Suppressor macrophage treated with lipopolysaccharide for 4 hours (primary cell): ENCODE measurements at places on chromosomes 4 and X.
A peak's percentile ranks its signal among the peaks of the same experiment; 100 is the strongest.

DNA sequence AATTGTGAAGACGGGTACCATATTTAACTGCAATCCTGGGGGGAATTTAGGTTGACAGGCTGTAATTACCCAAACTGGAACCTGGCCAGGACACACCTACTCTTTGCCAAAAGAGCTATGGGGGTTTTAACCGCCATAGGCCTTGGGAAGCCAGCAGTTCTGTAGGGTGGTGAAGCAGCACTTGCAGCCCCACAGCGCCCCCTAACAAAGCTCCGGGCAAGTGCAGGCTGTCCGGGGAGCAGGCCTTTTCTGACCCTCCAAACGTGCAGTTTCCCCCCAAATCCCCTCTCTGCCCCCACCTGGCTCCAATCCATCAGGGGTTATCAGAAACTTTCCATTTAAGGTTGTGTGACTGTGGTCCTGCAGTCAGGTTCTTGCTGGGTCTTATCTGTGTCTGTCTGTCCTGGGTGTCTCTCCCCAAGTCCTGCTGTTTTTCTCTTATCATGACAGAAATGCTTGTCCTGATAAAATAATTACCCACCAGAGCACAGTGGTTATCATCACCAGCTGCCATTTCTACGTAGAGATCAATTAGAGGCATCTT lies 350.9 kb downstream of the MID1IP1 start:
- DNase-seq = peak; percentile 42

GRCh38 chr4:150002561-150002960 lies 75.7 kb upstream of the DCLK2 start:
- DNase-seq = no peak

- DNase-seq = no peak
Measured at GRCh38 chr4:159224408-159224807, 121.5 kb downstream of the RAPGEF2 start.

GRCh38 chr4:1768367-1769034 lies 24.6 kb upstream of the FGFR3 start:
- DNase-seq = no peak

GRCh38 chrX:52923781-52924241 lies 26.7 kb downstream of the FAM156B start:
- peak; percentile 41 for DNase-seq

DNA sequence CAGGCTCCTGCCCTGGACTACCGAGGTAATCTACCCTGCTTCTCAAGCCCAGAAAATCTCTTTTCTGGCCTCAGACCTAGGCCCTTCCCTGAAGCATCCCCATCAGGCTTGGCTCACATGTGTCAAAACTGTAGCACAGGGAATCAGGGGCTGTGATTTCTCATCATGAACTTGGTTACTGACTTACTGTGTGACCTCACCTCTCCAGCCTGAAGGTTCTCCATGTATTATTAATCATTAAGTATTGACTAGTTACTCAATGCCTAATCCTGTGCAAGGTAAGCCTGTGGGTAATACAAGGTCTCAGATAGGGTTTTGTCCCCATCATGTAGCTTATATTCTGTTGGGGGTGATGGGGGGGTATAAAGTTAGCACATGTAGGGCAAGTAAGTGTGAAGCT lies 6.8 kb downstream of the SRPX2 start:
- DNase-seq = no peak

GRCh38 chrX:15525664-15526416 lies 25.2 kb downstream of the BMX start:
- no peak for DNase-seq

DNA sequence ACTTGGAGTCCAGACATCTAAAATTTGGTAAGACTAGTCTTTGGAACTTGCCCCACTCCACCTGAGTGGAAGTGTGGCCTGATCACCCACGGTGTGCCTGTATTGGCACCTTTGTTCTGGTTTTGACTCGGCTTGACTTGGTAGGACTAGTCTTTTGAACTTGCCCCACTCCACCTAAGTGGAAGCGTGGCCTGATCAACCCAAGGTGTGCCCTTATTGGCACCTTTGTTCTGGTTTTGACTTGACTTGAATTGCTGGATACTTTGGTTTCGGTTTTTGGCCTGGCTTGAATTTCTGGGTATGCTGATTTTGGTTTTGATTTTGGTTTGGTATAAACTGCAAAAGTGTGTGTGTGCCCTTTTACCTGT lies 44.7 kb upstream of the UGT2B7 start:
- DNase-seq = no peak

- no peak for DNase-seq
Measured at GRCh38 chr4:56723201-56723605, 42.1 kb upstream of the HOPX start.

- DNase-seq = no peak
Measured at GRCh38 chrX:18748499-18748898, 41.1 kb downstream of the PPEF1 start.

- DNase-seq = no peak
Measured at GRCh38 chrX:13093529-13094140, 49.2 kb upstream of the FAM9C start.

- no peak for DNase-seq
Measured at GRCh38 chr4:87270825-87271224, 50.4 kb upstream of the KLHL8 start.

DNA sequence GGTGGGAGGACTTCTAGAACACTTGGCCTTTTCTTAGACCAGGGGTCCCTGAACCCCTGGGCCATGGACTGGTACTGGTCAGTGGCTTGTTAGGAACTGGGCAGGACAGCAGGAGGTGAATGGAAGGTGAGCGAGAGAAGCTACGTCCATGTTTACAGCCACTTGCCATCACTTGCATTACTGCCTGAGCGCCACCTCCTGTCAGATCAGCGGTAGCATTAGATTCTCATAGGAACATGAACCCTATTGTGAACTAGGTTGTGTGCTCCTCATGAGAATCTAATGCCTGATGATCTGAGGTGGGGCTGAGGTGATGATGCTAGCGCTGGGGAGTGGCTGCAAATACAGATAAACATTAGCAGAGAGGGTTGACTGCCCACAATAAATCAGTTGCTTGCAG lies 100.9 kb upstream of the IGFBP7 start:
- no peak for DNase-seq

DNA sequence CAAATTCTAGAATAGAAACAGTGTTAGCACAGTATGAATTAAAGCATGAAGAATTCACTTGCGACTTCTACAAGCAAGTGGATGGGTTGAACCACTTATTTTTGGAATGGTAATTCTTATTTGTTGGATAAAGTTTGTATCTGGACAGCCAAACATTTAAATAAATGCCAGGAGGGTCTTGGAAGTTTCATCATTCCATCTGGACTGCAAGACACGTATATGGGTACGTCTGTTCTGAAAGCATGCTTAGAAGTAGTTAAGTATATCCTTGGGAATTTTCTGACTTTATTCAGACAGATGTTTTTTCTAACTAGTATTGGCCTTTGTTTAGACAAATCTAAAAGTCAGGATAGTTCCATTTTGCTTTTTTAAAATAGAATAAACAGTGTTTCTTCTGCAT lies 77.5 kb upstream of the CASK start:
- DNase-seq = no peak

- peak; percentile 10 for DNase-seq
Measured at GRCh38 chrX:57573754-57574153, 18.1 kb upstream of the ZXDB start.

DNA sequence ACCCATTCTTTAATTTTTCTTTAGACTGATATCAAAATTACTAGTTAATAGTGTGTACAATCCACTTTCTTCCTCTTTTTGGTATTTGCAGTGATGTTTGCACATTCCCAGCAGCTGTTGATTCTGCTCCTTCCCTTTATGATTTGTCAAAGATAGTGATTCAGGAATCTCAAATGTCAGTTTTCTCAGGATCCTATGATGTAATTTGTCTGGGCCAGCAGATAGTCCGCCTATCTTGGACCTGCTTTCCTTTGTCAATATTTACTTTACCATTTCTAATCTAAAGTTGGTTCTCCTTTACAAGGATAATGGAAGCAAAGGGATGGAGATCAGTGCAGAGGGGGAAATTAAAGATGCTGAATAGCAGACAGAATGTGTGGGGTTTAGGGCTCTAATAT lies 122.1 kb downstream of the REELD1 start:
- DNase-seq = no peak

- no peak for DNase-seq
Measured at GRCh38 chr4:76674983-76675382, 223.0 kb downstream of the SOWAHB start.

DNA sequence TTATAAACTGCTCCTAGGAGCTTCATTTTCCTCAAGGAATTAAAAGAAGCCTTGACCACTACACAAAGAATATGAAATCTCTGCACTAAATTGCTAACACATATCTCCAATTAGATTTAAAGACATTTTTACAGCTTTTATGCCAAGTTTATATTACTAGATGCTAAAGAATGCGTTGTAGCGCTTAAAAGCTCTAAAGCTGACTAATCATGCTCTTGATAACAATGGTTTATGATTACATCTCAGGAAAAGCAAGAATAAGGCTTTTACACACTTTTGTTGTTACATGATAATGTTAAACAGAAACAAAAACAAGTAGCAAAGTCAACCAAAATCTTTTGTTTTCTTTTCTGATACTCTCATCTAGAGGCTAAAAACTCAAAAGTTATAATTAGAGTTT lies 44.7 kb downstream of the SLC10A7 start:
- DNase-seq = no peak

- no peak for DNase-seq
Measured at GRCh38 chr4:168511780-168512489, 15.1 kb downstream of the PALLD start.

- DNase-seq = no peak
Measured at GRCh38 chr4:4851081-4851480, 8.4 kb upstream of the MSX1 start.

GRCh38 chrX:130885996-130886395 lies 17.0 kb downstream of the ENOX2 start:
- DNase-seq = no peak

DNA sequence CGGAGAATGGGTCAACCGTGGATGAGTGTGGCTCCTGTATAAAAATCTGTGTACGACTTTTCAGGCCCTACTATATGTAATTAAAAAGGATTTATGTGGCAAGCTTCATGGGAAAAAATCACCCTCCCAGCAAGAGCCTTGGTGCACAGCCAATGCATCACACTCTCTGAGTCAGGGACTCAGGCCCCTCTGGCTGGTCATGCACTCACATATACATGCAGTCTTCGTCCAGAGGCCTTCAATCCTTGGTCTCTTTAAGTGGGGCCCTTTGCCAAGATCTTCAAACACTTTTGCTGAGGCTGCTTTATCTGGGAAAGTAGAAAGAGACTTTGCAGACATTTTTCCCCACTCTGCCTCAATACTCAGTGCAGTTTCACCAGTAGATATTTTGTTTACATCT lies 311.4 kb upstream of the FSTL5 start:
- no peak for DNase-seq

GRCh38 chrX:18146954-18147353 lies 73.7 kb downstream of the BEND2 start:
- peak; percentile 0 for DNase-seq

DNA sequence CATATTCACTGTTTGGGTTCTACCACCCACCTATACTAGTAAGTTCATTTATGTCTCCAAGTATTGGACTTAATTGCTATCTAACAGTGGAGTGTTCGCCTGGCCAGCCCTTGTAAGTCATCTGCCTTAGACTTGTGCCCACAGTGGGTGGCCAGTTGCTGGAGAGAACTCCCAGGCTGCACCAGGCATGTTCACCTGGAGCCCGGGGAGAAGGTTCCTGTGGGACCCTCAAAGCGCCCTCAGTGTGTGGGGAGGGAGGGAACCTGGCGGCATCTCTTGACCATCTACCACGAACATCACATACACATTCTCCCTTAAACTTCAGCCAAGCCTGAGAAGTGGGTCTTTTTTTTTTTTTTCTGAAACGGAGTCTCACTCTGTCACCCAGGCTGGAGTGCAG lies 138.1 kb downstream of the CPZ start:
- no peak for DNase-seq

DNA sequence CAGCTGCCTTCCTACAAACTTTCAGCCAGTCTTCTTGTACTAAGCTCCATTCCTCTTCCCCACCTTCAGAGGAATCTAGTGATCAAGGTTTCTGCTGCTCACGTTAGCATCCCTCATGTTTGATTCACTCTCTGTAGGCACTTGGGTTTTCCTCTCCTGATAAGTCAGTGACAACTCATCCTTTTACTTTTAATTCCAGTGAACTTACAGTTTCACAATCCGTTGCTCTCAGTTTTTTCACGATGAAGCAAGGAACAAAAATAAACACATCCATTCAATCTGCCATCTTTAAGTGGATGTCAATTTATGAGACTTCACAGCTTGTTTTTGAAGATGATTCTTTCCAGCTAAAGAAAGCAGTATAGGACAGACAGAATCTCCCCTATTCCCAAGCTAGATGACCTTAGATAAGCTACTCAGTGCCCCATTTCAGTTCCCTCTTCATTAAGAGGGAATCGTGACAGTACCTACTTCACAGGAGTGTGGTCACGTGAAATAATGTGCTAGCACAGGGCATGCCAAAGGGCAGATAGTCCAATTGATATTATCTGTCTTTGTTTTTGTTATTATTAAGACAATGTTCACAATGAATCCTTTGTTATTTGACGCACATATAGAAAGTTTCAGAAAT lies 234.3 kb downstream of the PALLD start:
- DNase-seq = peak; percentile 55

GRCh38 chrX:118116713-118117550 lies at the start of gene KLHL13:
Gene KLHL13, minus strand, starts transcription at chrX:118116810. Its CDS starts 88,337 bp downstream, at chrX:118028473.
- DNase-seq = peak; percentile 8

DNA sequence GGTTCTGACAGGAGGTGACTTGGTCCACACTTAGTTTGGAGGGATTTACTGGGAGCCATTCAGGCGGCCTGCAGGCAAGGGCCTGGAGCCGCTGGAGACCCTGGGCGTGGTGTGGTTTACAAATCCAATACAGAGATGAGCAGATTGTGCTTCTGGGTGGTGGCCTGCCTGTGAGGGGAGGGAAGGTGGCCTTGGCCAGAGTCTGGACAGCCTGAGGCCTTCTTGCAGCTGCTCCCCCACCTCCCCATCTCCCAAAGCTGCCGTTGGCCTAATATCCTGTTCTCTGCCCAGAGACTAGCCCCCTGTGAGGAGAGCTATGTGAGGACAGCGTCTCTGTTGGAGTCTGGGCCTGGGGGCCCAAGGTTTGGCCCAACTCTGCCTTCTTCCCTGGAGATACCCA lies 163.9 kb upstream of the MAMLD1 start:
- DNase-seq = no peak

DNA sequence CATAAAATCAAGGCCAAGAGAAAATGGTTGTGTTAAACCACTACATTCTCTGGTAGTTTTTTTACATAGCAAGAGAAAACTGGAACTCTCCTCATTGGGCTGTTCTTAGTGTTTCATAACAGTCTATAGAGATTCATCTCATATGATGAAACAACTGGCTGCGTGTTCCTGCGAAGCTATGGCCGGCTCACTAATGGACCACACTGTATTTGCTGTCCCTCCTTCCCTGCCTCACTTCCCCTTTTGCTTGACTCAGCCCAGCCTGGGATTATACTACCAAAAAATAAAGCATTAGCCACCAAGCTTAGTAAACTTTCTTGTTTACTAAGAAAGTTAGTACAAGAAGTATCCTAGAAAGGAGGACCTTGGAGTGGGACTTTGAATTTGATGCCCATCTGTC lies 31.6 kb upstream of the LSM6 start:
- peak; percentile 75 for DNase-seq

DNA sequence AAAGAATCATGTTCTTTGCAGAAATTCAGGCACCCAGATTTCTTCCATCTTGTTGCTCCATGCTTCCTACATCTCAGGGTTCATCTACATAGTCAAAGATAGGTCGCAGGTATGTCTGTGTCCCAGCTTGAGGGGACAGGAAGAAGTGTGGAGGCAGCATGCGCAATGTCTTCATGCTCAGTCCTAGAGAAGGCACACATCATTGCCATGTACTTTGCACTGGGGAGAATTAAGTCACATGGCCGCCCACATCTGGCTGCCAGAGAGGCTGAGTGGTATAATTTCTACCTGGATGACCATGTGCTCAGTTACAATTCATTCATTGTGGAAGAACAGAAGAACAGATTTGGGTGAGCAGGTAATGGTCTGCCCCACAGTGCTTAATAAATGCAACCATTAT lies 54.1 kb downstream of the GAB1 start:
- DNase-seq = no peak
